Brain (organoid and tissue), 16 donors: ENCODE measurements at places on chromosomes 1 and 21. TPM values are rescaled to one million over a fixed set of nuclear protein-coding genes. Genes with fewer than 3 reads are reported as not detected.

DNA sequence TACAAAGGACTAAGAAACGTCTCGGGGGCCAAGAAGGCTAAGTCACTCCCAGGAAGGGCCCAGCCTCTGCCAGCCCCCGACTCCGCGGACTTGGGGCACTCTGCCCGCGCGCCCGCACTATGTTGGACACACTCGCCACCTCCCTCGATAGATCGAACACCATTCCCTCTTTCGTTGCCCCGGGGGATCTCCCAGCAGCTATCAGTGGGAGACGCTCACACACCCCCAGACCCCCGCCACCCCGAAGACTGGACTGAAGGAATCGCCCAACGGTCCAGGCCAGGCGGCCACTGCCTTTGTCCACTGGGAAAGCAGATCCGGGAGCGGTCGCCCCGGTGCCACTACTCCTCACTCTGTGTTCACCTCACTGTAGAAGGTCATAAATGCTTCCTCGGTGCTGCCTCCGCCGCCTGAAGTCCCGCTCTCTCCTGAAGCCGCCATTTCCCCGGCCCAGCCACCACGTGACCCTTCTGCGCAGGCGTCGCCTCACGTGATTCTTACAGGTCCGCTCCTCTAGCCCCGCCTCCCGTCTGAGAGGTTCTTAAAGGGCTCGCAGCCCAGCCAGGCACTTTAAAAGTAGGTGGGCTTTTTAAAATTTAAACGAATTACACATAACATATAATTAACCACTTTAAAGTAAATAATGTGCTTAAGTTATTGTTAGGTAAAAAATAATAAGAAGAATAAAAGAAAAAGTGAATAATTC is at the start of gene DNAJC8:
Gene DNAJC8, minus strand, starts transcription at position 472 of the 706 bp plus-strand sequence. Its CDS starts 31 bp downstream, at position 441.
- DNase-seq = peak; percentile 97

- no peak for DNase-seq
Measured at GRCh38 chr1:232273011-232273410, 356.9 kb downstream of the SIPA1L2 start.

GRCh38 chr1:230010603-230011332 is 56.3 kb upstream of the GALNT2 start:
- DNase-seq = no peak

The KDF1 gene
- 17.2 TPM for polyA plus RNA-seq

The CLDN17 gene
- not detected for polyA plus RNA-seq

The C1orf141 gene
- polyA plus RNA-seq = not detected
